ENCODE measurements at places on chromosomes 13 and 19.

- no peak for DNase-seq
These were observed 549.5 kb downstream of the SLITRK1 start for GRCh38 chr13:83332751-83333150.

DNA sequence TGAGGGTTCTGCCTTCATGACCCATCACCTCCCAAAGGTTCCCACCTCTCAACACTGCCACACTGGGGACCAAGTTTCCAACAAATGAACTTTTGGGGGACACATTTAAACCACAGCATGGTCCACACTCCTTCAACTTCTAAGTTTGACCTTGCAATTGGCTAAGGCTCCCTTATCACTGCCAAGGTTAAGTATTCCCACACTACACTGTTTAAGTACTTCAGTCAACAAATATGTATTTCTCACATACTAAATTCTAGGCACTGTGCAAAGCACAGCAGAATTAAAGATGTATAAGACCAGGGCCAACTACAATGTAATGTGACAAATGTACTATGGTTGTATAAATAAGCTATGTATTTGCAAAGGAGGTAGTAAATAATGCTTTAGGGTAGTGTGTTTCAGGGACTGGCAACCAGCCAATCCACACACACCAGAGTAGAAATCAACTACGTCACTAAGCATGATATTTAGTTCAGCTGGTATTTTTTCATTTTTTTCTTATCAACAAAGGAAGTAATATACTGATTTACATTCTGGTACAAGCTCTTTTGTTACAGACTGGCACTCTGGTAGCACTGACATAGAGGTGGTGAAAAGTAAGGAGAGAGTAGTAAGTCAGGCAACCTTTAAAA lies 12.2 kb downstream of the NUFIP1 start:
- no peak for DNase-seq

- no peak for DNase-seq
These were observed 7.0 kb upstream of the HSPH1 start for GRCh38 chr13:31168736-31169135.

GRCh38 chr13:111850458-111850857 lies 216.5 kb upstream of the SOX1 start:
- DNase-seq: no peak

- no peak for DNase-seq
These were observed 4.7 kb upstream of the FLT1 start for GRCh38 chr13:28499609-28500008.

GRCh38 chr13:51620165-51620983 lies 36.1 kb downstream of the WDFY2 start:
- DNase-seq: no peak

- no peak for DNase-seq
These were observed 235.1 kb downstream of the UQCRFS1 start for GRCh38 chr19:28977826-28978225.

DNA sequence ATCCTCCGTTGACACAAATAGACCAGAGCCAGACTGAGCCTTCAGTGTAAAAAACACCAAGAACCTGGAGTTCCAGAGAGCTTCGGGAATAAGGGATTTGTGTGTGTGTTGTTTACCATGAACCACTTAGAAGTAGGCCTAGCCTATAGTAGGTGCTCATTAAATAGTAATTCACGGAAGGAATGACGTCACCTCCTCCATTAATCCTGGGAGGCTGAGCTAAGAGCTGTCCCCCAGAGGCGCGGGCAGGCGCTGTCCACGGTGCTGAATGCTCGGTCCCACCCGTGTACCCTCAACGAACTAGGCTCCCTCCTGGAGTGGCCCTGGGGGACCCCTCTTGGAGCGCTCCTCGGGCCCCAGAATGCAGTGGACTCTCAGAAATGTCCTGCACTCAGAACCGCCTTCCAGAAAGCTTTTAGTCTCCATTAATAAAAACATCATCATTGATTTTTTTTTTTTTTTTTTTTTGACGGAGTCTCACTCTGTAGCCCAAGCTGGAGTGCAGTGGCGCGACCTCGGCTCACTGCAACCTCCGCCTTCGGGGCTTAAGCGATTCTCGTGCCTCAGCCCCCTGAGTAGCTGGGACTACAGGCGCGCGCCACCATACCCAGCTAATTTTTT lies 6.5 kb downstream of the UNC13A start:
- no peak for DNase-seq

- no peak for DNase-seq
These were observed 78.9 kb upstream of the PEG3 start for GRCh38 chr19:56919308-56919995.

- DNase-seq: no peak
These were observed 55.4 kb upstream of the RNF113B start for GRCh38 chr13:98232456-98232855.

GRCh38 chr19:5676105-5676771 lies 4.1 kb downstream of the MICOS13 start:
- DNase-seq: no peak

DNA sequence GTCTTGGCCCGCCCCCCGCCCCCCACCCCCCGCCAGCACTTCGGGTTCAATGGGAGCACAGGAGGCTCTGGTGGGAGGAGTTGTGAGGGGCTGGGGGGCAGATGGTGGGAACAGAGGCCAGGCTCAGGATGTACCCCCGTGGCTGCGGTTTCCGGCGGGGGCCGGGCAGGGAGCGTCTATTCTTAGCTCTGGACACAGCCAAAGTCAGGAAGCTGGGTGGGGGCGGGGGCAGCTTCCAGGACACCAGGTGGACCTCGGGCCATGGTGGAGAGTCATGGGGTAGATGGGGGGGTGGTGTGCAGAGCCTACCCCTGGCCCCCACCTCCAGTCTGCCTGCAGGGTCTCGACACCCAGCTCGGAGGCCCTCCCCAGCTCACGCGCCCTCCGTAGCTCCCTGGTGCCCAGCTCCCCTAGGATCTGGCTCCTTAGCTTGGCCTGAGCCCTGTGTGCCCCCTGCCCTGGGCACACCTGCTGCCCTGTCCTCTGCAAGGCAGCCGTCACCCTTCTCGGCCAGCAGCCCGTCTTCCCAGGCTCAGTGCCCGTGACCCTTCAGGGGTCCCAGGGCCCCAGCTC lies 2.2 kb upstream of the TBXA2R start:
- no peak for DNase-seq

DNA sequence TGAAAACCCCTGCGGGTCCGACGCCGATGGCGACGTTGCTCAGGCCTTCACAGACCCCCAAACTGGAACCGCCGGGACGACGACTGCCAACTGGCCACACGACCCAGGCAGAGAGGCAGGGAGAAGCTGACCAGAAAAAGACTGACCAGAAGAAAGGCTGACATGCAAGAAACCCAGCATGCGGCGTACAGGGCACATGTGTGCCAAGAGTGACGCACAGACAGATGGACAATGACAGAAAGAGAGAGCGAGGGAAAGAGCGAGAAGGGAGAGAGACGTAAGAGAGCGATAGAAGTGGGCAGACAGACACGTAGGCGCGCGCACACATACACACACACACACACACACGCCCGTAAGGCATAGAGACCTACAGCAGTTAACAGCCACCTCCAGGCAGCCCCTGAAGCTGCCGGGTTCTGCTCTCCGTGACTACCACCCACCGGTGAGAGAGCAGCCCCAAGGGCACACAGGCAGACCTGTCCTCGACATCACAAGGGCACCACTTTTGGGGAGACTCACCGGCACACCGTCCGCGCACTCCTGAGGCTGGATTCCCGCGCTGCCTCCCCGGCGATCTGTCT lies 67.2 kb upstream of the ZNF527 start:
- DNase-seq: no peak

- DNase-seq: no peak
These were observed 955.4 kb downstream of the EFNB2 start for GRCh38 chr13:105579821-105580710.

GRCh38 chr13:50509771-50510441 lies 333.6 kb downstream of the DLEU7 start:
- DNase-seq: no peak

- no peak for DNase-seq
These were observed 49.6 kb downstream of the TSHZ3 start for GRCh38 chr19:31299665-31300064.

GRCh38 chr19:1658150-1659083 lies 6.0 kb upstream of the TCF3 start:
- no peak for DNase-seq

DNA sequence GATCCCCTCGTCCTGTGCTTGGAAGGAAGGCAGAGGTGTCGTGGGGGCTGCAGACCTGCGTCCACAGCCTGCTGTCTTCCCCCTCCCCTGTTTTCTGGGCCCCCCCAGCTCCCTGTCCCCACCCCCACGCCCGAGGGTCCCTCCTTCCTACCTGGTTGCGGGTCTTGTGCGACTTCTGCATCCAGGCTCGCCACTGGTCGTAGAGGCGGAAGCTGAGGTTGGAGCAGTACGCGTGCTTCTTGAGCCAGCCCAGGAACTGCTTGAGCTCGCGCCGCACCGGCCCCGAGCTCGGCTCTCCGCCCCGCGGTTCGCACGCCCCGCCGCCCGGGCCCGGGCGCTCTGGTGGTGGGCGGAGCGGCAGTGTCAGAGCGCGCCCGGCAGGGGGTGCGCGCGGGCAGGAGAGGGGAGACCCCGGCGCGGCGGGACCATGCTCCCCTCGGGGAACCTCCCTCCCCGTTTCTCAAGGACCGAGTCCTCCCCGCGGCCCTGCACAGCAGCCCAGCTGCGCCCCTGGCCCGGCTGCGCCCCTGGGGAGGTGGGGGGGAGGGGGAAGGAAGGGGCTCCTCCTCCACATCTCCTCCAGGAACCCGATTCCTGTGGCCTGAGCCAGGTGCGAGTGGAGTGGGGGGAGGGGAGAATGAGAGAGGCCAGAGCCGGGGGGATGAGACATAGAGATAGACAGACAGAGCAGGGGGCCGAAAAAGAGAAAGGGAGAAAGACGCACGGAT lies 5.7 kb downstream of the REX1BD start:
- no peak for DNase-seq

DNA sequence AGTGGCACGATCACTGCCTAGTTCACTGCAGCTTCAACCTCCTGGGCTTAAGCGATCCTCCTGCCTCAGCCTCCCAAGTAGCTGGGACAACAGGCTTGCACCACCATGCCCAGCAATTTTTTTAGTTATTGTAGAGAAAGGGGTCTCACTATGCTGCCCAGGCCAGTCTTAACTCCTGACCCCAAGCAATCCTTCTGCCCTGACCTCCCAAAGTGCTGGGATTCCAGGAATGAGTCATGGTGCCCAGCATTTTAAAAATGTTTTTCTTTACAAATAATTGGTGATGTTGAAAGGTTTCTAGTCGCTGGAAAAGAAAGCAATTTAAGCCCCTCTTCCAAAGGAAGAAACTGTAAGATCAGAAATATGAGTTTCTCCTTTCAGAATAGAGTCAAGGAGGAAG lies 19.4 kb downstream of the DYRK1B start:
- DNase-seq: no peak

- no peak for DNase-seq
These were observed 3.9 kb downstream of the LACC1 start for GRCh38 chr13:43883631-43884030.

GRCh38 chr13:105663182-105663581 lies 872.3 kb downstream of the EFNB2 start:
- no peak for DNase-seq

GRCh38 chr13:94233401-94233800 lies 246.1 kb downstream of the DCT start:
- DNase-seq: peak; percentile 53

DNA sequence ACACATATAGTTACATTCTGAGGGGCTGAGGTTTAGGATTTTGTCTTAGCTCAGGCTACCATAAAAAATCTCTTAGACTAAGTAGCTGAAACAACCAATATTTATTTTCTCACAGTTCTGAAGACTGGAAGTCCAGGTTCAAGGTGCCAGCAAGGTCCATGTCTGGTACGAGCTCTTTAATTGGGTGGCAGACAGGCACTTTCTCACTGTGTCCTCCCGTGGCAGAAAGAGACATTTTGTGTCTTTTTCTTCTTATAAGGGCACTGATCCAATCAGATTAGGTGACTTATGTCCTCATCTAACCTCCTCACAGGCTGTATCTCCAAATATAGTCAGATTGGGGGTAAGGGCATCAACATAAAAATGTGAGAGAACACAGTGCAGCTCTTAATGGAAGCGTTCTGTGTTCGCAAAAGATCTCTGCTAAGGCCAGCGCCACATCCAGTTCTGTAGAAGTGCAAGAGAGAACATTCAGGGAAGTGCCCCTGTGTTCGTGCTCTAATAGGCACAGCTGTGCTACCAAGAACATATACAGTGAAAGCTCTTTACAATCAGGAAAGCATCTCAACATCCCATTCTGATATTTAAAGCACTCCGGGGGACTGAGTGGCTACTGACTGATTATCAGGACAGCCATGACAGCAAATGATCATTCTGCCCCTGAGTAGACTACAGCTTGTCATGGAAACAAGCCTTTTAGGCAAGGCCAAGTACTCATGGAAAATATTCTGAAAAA lies 819.2 kb downstream of the LIG4 start:
- DNase-seq: no peak

- DNase-seq: no peak
These were observed 24.8 kb upstream of the ZNF254 start for GRCh38 chr19:24062190-24062589.

DNA sequence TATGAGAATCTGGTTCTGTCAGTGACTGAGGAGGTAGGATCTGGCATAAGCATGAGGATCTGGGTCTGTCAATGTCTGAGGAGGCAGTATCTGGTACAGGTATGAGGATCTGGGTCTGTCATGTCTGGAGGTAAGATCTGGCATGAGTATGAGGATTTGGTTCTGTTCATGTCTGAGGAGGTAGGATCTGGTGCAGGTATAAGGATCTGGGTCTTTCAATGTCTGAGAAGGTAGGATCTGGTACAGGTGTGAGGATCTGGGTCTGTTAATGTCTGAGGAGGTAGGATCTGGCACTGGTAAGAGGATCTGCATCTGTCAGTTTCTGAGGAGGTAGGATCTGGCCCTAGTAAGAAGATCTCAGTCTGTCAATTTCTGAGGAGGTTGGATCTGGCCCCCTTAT lies 12.4 kb upstream of the PDCD2L start:
- DNase-seq: no peak

DNA sequence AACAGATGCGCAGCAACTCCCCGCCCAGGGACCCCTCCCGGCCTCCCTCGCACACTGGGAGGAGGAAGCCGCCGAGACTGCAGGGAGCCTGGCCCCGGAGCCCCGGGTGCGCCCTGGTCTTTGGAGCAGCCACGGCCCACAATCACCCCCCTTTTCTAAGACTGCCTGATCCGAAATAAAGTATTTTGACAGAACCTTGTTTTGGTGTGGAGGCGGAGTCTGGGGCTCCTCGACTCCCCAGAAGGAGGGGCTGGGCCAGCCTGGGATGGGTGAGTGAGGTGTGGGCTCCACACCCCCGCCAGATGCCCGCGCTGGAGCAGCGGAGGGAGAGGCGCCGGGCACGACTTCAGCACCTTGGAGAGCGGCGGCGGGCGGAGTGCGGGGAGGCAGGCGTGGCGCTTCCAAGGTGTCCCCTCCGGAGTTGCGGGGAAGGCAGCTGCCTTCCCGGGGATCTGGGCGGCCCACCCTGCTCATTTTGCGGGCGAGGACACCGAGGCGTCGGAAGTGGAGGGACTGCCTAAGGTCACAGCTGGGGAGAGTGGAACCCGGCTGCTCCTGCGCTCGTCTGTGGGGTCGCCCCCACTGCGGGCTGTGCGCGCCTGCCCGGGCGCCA lies 9.4 kb downstream of the SIRT6 start:
- DNase-seq: no peak

GRCh38 chr19:4007836-4008539 lies 452 bp downstream of the PIAS4 start:
- DNase-seq: no peak

All from AG04449 (cell line).